NCI-H1694 treated with DMSO at 0.1 percent for 48 hours (cell line): ENCODE measurements at places on chromosomes 5 and 9.

DNA sequence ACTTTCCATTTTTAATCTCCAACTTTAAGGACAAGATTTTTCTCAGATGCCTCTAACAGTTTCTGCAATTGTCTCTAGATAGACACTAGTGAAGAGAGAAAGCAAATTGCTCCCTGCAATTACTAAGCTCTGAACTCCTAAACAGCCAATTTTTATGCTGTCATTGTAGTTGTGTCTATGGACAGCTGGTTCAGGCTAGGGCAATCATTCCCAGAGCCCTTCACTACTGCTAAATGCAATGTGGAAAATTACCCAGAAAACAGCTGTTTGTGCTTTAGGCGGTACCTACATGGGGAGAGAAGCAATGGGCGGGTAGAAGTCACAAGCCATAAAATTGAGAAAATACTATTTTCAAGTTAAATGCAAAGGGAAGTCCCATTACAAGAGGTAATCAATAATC, 211.6 kb downstream of the SPOCK1 start:
- DNase-seq = no peak

DNA sequence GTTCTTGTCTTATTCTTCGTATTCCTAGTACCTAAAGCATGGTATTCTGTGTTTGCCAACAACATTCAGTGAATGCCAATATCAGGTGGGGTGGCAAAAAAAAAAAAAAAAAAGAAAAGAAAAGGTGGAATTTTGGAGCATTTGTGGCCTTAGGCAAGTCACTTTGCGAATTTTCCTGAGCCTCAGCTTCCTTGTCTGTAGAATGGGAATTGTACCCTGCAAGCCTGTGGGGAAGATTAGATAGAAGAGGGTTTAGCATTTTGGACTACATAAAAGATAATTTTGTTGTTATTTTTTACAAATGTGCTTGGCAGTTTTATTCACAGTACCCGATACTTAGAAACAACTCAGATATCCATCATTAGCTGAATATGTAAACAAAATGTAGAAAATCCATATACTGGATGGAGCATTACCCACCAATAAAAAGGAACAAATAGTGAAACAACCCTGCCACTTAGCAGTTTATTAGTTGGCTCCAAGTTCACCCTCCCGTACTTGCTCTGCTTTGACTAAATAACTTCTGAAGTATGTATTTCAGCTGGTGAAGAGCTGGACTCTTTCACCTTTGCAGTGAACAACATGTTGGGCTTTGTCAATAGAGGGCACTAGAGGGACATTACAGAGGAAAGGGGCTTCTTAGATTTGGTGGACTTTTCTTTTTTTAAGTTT, 13.6 kb downstream of the UBE2D2 start:
- peak; percentile 13 for DNase-seq

DNA sequence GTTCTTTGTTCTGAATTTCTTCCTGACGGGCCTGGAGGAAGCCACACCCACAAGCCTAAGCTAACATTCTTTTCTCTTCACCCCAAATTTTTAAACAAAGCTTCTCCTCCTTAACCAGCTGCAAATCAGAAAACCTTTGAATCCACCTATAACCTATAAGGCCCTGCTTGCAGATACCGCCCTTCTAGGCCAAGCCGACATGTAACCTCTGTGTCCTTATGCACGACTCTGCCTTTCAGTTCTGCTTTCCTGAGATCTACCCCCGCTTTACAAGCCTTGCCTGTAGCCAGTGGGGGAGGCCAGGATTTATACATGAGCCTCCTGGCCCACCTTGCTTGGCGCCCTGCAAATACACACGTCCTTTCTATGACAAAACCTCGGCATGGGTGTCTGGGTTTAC, 19.3 kb downstream of the BRD9 start:
- DNase-seq = no peak

GRCh38 chr5:178398901-178399700, 166.5 kb upstream of the PHYKPL start:
- peak; percentile 10 for DNase-seq

DNA sequence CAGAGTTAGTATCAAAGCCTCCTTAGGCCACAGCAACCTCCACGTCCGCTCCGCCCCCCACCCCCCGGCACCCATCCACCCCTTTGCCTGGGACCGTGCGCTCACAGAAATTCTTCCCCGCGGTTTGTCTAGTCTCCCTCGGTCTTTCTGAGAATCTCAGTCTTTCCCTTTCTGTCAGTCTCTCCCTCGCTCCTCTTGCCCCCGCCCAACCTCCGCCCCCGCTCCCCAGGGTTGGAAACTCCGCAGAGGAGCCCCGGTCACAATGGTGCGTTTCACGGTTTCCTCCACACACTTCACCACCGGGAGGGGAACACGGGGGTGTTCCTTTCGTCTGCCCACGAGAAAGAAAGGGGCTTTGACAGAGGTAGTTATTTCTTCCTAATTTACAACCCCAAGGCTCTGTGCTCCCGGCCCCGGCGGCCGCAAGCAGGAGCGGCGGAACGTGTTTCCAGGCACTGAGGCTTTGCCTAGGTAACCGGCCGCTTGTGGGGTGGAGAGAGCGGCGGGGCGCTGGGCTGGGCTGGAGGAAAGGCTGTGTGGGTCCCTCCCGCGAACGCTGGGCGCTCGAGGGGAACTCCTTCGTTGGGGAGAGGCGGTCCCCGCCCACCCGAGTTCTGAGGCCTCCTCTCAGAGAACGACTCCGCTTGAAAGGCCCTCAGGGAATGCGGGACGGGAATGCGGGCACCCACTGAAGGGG, 2.1 kb downstream of the NR4A3 start:
- no peak for DNase-seq

DNA sequence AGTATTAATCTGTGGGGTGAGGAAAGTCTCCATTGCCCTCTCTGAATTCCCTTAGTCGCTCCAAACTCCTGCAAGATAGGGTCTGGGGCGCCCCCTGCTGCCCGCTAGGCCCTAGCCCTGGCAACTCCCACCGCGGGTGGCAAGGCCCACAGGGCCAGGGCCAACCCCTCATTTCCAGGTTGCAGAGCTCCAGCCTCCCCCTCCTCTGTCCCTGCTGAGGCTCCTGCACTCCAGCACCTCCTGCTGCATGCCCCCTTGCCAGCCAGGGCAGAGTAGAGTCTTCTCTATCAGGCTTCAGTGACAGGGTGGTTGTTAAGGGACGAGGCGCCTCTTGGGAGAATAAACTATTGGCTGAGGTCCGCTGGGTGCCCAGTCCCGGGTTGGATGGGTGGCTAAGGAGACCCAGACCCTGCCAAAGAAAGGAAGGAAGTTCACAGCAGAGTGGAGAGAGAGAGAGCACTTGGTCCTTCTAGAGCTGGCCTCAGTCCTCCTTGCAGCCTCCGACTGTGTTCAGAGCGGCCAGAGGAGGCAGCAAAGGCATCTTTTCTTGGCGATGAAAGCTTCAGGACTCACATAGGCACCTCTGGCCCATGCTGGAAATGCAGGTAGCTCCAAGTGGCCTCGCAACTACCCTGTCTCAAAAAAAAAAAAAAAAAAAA, 45.6 kb downstream of the SAR1B start:
- peak; percentile 48 for DNase-seq

DNA sequence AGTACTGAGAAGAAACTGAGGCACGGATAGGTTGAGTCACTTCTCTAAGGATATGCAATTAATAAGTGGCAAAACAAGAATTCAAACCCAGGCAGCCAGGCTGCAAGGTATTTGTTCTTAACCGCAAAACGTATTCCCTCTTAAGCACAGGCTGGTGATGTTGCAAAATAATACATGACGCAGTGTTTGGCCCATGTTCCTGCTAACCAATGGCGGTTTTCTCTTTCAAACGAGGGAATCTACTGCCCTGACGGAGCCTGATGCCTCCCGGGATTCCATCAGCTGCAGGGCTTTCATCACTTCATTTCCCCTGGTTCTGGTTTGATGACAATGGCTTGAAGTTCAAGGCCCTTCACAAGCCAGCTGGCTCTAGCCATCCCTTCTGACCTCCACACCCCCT, 154.8 kb downstream of the SLIT3 start:
- no peak for DNase-seq

GRCh38 chr5:5979761-5980537, 398.4 kb downstream of the MED10 start:
- DNase-seq = no peak

DNA sequence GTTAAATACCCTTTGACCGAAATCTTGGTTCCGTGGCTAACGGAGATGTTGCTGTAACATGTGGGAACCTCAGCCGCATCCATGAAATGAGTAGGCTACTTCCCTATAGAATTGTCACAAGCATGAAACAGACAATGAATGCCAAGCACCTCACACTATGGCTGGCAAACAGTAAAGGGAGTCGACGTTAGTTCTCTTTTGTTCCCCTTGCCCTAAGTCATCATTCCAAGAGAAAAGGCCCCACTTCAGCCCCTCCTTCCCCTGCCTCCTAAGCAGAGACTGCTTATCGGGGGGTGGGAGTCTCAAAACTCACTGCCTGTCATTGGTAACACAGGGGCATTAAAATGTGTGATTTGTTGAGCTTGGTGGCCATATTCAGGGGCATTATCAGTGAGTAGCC, 159.6 kb downstream of the MAPKAP1 start:
- DNase-seq = no peak

- DNase-seq = no peak
These were observed 187.6 kb downstream of the COMMD10 start for GRCh38 chr5:116272281-116272941.

- DNase-seq = no peak
These were observed 170.6 kb upstream of the MRPS30 start for GRCh38 chr5:44637916-44638869.

- no peak for DNase-seq
These were observed 433 bp upstream of the PTAR1 start for GRCh38 chr9:69760278-69760610.

- no peak for DNase-seq
These were observed 21.0 kb upstream of the FAM151B start for GRCh38 chr5:80466669-80467485.

DNA sequence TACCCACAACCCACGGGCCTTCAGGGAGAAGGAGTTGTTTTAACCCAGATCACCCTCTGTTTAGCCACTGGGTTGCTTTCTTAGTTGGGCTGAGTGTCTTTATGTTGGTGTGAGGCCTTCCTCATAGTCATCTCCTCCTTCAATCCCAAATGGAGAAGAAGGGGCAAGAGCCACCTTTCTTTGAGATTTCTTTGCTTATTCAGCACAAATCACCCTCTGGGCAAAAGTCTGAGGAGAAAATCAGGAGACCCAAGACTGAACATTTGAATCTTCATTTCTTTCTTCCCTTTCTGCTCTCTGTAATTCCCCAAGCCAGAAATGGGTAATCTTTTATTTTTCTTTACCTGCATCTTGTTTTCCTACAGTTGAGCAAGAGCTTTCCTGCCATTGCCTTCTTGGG, 329.0 kb downstream of the TLE4 start:
- DNase-seq = no peak

GRCh38 chr9:133103987-133104505, 17.0 kb downstream of the RALGDS start:
- no peak for DNase-seq

- DNase-seq = no peak
These were observed 723.8 kb upstream of the EDIL3 start for GRCh38 chr5:85108471-85108870.

DNA sequence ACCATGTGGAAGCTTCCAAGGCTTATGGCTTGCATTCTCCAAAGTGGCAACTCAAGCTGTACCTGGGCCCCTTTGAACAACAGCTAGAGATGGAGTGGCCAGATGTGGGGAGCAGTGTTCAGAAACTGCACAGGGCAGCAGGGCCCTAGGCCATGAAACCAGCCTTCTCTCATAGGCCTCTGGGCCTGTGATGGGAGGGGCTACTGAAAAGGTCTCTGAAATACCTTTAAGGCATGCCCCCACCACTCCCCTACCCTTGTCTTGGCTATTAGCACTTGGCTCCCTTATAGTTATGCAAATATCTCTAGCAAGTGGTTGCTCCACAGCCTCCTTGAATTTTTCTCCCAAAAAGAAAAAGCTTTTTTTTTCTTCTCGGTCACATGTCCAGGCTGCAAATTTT, 1014.6 kb downstream of the DTWD2 start:
- no peak for DNase-seq

DNA sequence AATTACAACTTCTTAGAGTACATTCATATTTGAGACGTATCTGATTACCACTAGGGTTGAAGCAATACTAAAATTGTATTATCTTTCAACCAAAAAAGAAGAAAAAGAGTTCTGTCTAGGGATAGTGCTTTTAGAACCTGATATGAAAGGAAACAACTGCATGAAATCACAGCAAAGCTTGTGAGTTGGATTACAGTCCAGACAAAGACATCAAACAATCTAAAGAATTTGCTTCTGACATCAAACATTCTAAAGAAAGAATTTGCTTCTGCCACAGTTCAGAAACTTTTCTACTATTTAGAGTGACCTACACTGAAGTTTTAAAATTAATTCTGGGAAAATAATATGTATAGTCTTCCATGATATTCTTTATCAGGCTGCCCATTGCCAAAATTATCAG, 1141.1 kb upstream of the ACO1 start:
- no peak for DNase-seq

DNA sequence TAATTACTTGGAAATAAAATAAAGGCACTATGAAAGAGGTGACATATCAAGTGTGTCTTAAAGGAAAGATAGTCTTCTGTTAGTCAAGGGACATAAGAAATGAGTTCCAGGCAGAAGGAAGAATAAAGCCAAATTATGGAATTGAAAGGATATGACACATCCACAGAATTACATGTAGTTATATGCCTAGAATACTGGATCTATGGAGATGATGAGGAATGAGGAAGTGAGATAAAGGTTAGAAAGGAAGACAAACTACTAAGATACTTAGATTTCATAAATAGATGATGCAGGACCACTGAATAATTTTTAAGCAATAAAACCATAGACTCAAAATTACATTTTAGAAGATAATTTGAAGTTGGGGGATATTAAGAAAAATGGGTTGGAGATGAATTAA, 609.8 kb downstream of the PTPRD start:
- DNase-seq = no peak

GRCh38 chr5:124030043-124030491, 518.1 kb downstream of the CSNK1G3 start:
- no peak for DNase-seq

DNA sequence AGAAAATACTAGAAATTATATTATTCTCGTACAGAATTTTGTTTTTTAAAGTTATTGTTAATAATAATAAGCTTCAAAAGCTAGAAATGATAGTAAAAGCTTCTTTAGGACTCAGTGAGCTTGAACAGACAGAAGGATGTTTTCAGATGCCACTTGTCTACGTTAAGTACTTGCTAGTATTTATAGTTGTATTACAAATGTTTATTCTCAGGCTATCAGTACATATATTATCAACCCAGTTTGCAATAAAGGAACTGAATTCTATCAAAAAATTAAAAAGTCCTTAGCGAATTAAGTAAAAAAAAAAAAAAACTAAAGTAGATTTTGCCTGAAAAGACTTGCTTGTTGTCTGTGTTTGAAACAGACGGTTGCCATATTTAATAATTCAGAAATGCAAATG, 23.9 kb downstream of the HCN1 start:
- DNase-seq = no peak

- no peak for DNase-seq
These were observed 55.1 kb upstream of the XPA start for GRCh38 chr9:97752274-97752673.

- no peak for DNase-seq
These were observed 20.3 kb downstream of the DCP2 start for GRCh38 chr5:112996830-112997374.
